8988T (cell line): ENCODE measurements at places on chromosomes 6 and 20.

DNA sequence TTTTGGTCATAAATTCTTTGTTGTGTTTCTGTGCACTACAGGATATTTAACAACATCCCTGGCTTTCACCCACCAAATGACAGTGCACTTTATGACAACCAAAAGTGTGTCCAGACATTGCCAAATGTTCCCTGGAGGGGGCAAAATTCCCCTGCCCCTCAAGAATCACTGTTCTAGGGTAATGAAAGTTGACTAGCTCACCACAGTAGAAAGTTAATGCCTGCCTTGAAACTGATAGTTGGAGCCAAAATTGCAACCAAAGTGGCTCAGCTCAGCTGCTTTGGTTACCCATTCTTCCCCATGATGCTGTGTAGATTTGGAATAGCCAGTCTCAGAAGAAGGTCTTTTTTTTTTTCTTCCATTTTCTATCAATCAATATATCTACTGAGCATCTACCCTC, 150.6 kb downstream of the RALGAPA2 start:
- no peak for DNase-seq

GRCh38 chr6:159640722-159641482, 52.1 kb downstream of the SOD2 start:
- DNase-seq, result no peak

DNA sequence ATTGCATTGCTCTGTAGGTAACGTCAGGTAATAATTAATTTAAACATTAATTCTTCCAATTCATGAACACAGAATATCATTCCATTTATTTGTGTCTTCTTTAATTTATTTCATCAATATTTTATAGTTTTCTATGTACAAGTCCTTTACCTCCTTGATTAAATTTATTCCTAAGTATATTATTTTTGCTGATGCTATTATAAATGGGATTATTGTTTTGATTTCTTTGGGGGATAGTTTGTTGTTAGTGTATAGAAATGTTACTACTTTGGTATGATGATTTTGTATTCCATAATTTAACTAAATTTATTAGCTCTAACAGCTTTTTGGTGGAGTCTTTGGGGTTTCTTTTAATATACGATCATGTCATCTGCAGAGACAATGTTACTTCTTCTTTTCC, 44.7 kb upstream of the CCND3 start:
- no peak for DNase-seq

DNA sequence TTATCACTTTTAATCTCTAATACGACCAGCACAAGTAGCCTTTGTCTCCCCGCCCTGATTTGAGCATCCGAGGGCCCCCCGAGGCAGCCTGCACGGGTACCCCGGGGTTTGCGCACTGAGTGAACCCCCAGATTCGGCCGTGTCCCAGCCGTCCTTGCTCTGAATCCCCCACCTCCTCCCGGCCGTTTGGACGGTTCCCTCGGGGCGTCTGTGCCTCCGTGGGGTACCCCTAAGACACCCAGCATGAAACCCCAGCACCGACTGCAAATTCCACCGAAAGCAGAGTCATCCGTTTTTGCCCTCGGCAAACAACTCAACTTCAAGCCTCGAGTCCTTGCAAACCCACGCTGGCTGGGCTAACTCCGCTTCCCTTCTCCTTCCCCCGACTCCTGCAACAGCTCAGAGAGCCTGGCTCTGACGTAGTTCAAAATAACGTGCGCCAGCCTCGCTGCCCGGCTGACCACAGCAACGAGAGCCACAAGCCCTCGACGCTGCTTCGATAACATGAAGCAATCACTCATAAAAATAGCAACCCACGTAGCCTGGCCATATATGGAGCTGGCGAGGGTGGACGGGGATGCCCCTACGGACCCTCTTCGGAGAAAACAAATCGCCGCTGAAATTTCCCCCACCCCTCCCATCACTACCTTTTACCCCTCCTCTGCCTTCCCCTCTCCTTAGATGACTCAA, 764 bp upstream of the SNAP25 start:
- no peak for DNase-seq

GRCh38 chr6:161354276-161354840, 80.5 kb upstream of the AGPAT4 start:
- DNase-seq, result no peak

DNA sequence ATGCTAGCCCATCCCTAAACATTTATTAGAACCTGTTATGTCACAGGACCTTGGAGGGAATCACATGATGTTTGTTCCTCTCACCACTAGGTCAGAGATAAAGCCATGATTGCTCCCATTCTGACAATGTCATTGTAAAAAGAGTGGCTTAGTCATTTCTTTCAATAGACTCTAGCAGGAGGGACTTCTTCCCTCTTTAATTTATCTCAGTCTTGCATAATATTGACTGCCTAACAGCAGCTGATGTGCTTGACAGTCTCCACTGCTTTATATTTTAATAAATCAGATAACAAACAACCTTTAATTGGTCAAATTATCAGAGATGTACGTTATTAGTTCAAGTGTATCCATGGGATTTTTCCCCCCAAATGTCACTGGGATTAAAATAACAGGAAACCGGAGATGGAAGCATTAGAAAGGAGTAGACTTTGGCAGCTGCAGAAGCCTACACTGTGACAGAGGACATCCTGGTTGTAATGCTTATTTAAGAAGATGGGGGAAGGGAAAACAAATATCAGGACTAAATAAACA, 39.6 kb downstream of the LAMA4 start:
- no peak for DNase-seq

- no peak for DNase-seq
Observed at GRCh38 chr6:55964136-55964535, 88.7 kb upstream of the BMP5 start.

GRCh38 chr6:149093643-149094042, 223.9 kb upstream of the TAB2 start:
- no peak for DNase-seq

GRCh38 chr6:160051390-160051789, 70.2 kb upstream of the SLC22A1 start:
- no peak for DNase-seq

- DNase-seq, result no peak
Observed at GRCh38 chr6:6622501-6622900, 34.0 kb downstream of the LY86 start.

- DNase-seq, result no peak
Observed at GRCh38 chr20:19926591-19926990, 90.6 kb upstream of the NAA20 start.

GRCh38 chr20:35448788-35449373, 6.5 kb upstream of the CEP250 start:
- DNase-seq, result no peak

GRCh38 chr6:152170702-152171667, 363.5 kb downstream of the ESR1 start:
- DNase-seq, result no peak

DNA sequence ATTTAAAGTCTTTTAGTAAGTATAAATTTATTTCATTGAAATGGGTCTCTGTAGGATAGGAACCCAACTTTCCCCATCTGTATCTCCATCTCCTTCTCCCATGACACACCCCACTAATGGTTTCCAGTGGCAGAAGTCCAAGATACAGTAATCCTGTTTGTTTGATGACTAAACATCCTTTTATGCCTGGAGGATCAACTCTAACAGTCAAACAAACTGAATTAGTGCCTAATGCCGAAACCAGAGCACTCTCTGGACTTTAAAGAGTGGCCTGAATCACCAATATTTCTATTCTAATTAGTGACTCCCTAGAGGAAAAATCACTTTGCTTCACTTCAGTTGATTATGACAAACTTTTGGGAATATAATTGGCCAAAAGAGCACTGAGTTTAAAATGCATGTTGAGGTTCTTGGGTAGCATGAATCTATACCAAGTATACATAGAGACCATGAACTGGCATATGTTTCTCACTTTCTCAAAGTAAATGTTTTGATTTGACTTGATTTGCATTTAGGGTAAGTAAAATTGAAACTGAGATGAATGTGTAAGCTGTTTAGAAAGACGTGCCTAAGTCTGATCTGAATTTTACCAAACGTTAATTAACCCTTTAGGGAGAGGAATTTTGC, 776.4 kb upstream of the NRSN1 start:
- no peak for DNase-seq

- no peak for DNase-seq
Observed at GRCh38 chr6:96816301-96816817, 20.9 kb downstream of the GPR63 start.

- no peak for DNase-seq
Observed at GRCh38 chr6:169450097-169450496, 196.5 kb upstream of the THBS2 start.

GRCh38 chr20:14951105-14951504, 613.7 kb upstream of the FLRT3 start:
- DNase-seq, result no peak

GRCh38 chr20:7790189-7790588, 150.1 kb downstream of the HAO1 start:
- no peak for DNase-seq

DNA sequence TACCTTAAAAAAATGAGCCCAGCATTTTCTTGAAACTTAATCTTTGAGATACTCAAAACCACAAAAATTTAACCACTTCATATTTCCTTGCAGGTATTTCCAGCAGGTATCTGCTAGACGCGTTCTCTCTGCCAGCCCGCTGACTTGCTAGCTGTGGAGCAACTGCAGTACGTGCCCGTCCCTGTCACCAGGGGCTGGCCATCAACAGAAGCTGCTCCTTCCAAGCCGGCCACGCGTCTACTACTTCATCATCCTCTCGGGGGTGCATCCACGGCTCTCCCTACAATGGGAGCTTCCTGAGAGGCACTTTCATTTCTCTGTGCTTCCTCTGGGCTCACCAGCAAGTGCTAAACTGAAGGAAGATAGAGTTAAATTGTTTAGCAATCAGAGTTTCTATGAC, 132.4 kb downstream of the DTNBP1 start:
- no peak for DNase-seq

- DNase-seq, result no peak
Observed at GRCh38 chr20:56422824-56423189, 10.7 kb downstream of the CASS4 start.

DNA sequence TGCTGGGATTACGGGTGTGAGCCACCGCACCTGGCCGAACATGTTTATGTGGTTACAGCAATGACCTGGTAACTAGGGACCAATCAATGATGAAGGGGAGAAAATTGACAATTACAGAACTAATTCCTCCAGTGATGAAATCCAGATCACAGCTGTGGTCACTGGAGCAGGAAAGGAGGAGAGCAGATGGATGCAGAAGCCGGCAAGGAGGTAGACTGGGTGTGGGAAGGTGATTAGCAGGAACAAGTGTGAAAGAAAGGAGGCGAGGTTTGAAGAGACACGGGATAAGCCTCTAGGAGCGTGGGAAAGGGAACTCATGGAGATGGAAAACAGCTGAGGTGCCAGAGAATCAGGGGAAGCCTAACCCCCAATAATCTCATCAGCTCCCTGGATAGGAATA, 17.2 kb upstream of the SPAG4 start:
- DNase-seq, result no peak

DNA sequence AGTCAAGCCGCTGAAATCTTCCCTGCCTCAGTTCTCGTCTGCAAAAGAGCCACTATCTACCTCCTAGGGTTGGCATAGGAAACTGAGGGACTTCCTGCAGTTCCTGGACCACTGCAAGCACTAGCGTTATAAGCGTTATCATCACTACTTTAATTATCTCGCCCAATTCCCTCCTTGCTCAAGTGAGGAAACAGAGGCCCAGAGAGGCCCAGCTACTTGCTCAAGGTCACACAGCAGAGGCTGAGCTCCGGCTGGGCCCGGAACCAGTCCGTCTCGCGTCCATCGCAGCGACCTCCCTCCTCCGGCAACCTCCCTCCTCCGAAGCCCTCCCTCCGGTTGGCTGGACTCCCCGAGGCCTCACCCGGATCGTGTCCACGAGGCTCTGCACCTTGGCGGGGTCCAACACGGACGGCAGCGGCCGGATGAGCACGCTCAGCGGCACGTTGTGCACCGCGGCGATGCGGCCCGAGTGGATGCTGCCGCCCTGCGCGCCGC, 338 bp downstream of the SRXN1 start:
- DNase-seq, result no peak

DNA sequence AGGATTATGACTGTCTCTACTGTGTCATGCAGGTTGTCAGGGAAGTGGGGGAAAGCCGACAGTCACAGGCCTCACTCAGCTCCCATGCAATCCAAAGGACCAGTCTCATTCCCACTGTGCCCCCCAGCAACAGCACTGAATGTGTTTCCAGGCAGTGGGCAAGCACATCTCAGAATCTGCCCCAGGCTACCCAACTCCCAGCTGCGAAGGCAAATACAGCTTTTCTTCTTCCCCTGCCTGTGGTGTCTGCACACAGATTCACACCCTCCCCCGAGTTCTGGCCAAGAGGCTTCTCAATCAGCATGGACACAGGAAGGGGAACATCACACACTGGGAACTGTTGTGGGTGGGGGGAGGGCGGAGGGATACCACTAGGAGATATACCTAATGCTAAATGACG, 75.3 kb downstream of the SNAP91 start:
- no peak for DNase-seq

GRCh38 chr20:61694682-61695081, 371.0 kb downstream of the TAF4 start:
- no peak for DNase-seq

DNA sequence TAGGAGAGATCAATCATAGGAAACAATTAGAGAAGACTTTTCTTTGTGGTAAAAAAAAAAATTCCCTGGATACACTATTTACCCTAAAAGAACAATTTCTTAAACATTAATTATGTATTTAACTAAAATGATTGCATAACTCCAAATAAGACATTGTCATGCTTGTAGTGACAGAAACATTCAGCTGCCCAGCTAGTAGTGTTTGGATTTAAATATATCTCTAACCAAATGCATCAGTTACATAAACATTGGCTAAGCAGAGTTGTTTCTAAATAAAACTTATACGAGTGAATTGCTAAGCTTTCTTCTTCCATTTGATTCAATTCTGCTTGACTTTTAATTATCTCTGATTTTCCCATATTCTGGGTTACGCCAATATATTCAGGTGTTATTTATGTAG, 23.7 kb downstream of the MLIP start:
- DNase-seq, result no peak

- no peak for DNase-seq
Observed at GRCh38 chr20:58682656-58683531, 9.7 kb upstream of the NPEPL1 start.

DNA sequence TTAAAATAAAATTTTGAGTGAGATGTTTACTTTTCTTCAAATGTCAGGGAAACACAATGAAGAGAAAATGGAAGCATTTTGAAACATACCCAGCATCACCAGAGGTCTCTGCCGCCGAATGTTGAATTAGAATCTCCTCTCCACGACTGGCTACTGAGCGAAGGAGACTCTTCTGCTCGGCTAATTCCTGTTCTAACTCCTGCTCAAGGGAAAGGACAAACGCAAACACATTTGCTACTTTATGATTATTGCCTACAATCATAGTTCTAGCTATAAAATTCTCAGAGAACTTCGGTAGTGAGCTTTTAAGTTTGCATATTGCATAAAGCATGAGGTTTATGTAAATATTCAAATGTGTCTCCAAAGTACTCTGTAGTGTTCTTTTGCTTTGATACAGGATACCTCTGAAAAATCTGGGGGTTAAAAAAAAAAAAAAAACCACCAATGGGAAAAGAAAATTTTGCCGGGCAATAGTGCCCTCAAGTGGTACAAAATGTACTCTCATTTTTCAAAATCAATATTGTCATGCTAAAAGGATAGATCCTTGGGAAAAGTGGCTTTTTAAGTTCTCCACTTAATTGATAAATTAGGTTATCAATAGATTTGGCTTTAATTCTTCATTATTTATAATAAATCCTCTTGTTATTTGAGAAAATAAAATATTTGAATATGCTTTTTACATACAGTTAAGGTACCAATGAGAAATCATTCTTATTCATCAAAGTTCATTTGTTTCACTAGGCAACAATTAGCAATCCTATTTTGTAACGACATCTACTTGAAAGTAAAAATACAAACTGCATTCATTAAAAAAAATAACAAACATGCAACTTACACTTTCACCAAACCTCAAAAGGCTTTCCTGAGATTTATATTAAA, 369.0 kb downstream of the SYNE1 start:
- no peak for DNase-seq
